ENCODE measurements at places on chromosomes 11 and 22.

- no peak for DNase-seq
Measured at GRCh38 chr11:65053827-65054508, 4.4 kb downstream of the NAALADL1 start.

GRCh38 chr11:111976119-111976766 lies 39.1 kb downstream of the DIXDC1 start:
- DNase-seq: no peak

- no peak for DNase-seq
Measured at GRCh38 chr11:91966368-91966767, 258.2 kb upstream of the FAT3 start.

- DNase-seq: no peak
Measured at GRCh38 chr11:1258401-1259075, 35.7 kb downstream of the MUC5B start.

DNA sequence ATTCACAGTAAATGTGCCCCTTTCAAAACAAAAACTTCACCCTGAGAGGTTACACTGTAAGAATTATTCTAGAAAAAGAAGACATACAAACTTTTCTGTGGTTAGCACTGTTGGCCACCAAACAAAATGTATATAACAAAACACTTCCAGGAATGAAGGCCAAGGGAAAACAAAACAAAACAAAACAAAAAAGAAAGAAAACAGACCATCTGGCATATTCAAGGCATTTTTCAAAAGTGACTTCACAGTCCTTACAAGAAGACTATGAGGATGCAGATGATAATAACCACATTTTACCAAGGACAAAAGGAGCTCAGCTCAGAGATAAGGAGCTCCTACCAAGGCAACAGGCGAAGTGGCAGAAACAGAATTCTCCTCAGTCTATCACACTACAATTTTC lies 24.9 kb downstream of the CTSC start:
- DNase-seq: no peak

Data from renal pelvis (tissue), 12 donors.